Upper lobe of left lung (tissue), 6 donors: ENCODE measurements at places on chromosomes 4 and X. TPM values are rescaled to one million over a fixed set of nuclear protein-coding genes. Genes with fewer than 3 reads are reported as not detected.

GRCh38 chr4:17623451-17624001 lies 9.1 kb downstream of the MED28 start:
- no peak for DNase-seq
- H3K27me3 ChIP-seq = no peaks in the 10 kb centered on the region
- H3K27ac ChIP-seq = no peak overlapping the region
- peaks cover 11% of the 10 kb centered on the region for H3K4me1 ChIP-seq
- peaks cover 64% of the 10 kb centered on the region for H3K36me3 ChIP-seq

DNA sequence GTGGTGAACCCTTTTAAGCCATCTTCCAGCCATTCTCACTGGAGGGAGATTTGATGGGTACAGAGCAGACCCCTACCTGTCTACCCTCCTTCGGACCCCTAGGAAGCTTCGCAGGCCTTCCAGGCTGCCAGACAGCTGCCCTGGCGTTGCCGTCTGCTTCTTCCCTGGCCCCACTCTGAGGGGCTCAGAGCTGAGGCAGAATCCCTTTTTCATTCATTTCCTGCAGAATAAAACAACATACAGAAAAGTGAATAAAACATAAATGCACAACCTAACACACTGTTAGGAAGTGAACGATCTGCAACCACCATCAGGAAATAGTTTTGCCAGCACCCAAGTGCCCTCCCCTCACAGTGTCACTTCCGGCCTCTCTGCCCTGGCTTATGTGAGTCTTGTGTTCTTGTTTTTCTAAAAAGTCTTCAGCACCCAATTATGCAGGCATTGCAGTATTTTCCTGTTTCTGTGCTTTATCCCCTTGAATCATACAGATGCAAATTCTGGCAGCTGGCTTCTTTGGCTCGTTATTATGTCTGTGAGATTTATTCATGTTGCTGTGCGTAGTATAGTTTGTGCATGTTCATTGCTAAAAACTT lies 5.6 kb upstream of the ADD1 start:
- peaks cover 33% of the 10 kb centered on the region for H3K36me3 ChIP-seq
- DNase-seq = peak; percentile 6
- H3K27ac ChIP-seq = peak overlapping the region; percentile 68
- H3K27me3 ChIP-seq = no peaks in the 10 kb centered on the region
- H3K4me3 ChIP-seq = no peak overlapping the region

DNA sequence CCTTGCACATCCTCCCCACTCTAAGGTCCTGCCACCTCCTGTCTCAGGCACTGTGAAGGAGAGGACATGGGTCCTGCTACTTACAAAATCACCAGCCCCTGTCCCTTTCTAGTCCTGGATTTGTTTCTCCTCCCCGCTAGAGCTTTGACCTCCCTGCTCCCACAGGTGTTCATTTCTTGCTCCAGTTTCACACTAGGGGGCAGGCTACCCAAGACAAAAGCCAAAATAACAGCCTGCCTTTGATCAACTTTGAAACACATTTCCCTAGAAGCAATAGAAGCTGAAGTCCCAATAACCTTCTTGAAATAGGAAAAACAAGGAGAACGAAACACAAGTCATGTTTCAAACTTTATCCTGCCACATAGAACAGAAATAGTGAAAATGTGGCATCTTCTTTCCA lies 164.4 kb downstream of the QDPR start:
- no peaks in the 10 kb centered on the region for H3K4me1 ChIP-seq
- H3K27me3 ChIP-seq = no peaks in the 10 kb centered on the region

DNA sequence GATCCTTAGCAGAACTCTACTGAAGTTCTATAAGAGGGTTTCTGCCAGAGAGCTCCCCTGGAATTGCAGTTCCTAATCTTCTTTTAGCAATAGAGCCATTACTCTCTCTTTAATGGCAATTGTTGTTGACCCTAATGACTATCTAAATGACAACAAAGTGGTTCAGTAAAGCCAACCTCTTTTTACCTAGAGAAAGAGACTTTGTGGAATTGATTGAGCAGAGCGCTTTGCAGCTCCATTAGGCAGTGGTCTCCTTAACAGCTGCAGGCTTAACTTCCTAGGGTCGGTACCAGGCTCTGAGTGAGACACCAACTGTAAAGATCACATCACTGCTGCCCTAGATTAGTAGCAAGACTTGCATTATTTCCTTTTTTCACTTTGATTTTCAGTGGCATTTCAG lies 1472.9 kb upstream of the TENM3 start:
- no peaks in the 10 kb centered on the region for H3K4me1 ChIP-seq
- H3K27ac ChIP-seq = no peak overlapping the region
- no peaks in the 10 kb centered on the region for H3K36me3 ChIP-seq
- no peak overlapping the region for H3K4me3 ChIP-seq
- no peaks in the 10 kb centered on the region for H3K27me3 ChIP-seq
- DNase-seq = no peak

DNA sequence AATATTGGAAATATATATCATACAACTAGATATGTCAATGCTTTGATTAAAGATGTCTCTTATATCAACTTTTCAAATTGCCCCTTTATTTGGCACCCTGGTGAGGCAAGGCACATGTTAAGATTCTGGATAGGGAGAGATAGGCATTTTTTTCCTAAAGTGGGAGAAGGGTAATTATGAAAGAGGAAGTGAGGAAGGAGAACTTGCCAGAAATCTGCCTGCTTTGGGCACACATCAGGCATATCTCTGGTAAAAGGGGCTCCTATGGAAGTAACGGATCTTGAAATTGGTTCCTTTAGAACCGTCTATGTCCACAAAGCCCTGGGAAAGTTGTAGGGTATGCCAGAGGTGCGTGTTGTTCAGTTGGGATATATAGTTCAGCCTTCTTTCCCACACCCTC lies 5.7 kb downstream of the IL15 start:
- no peaks in the 10 kb centered on the region for H3K36me3 ChIP-seq
- no peak for DNase-seq
- H3K27ac ChIP-seq = no peak overlapping the region
- H3K4me1 ChIP-seq = peaks cover 3% of the 10 kb centered on the region

GRCh38 chr4:41709844-41710481 lies 38.6 kb downstream of the PHOX2B start:
- H3K27ac ChIP-seq = no peak overlapping the region
- H3K36me3 ChIP-seq = no peaks in the 10 kb centered on the region
- no peak for DNase-seq
- H3K4me3 ChIP-seq = no peak overlapping the region

- no peaks in the 10 kb centered on the region for H3K27me3 ChIP-seq
- H3K4me3 ChIP-seq = no peak overlapping the region
- no peak for DNase-seq
- H3K27ac ChIP-seq = no peak overlapping the region
- no peaks in the 10 kb centered on the region for H3K36me3 ChIP-seq
Observed at GRCh38 chrX:124925681-124926080, 394.0 kb upstream of the TEX13C start.

GRCh38 chr4:47531241-47531953 lies 46.3 kb downstream of the ATP10D start:
- H3K4me1 ChIP-seq = peaks cover 22% of the 10 kb centered on the region
- H3K4me3 ChIP-seq = no peak overlapping the region
- peak; percentile 51 for DNase-seq
- H3K36me3 ChIP-seq = peaks cover 6% of the 10 kb centered on the region

Gene SLBP
- total RNA-seq = 38.8 TPM

Gene NKX1-1
- total RNA-seq = not detected
